ENCODE measurements at places on chromosomes 3 and 15.

- no peak for DNase-seq
Measured at GRCh38 chr3:38990621-38991020, 61.1 kb downstream of the SCN11A start.

- DNase-seq, result no peak
Measured at GRCh38 chr3:170980399-170980798, 46.1 kb downstream of the SLC2A2 start.

DNA sequence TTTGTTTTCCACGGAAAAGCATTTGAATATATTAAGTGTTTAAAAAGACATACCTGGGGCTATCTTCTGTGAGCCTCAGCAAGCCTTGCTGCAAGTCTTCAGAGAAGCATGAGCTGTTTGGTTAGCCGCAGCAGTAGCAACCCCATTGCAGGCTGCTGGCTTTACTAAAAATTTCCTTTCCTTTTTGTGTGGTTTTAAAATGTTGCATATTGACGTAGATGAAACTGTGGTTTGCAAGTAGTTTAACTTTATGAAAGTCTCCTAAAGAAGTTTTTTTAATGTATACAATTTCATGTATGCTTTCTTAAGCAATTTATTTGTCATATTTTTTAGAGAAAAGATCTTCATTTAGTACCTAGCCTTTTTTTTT, at the start of gene GPR171:
Gene GPR171 (minus strand): TSS at position 166 of the 370 bp plus-strand sequence. CDS start 3,830 bp downstream, outside the sequence.
- DNase-seq, result no peak

DNA sequence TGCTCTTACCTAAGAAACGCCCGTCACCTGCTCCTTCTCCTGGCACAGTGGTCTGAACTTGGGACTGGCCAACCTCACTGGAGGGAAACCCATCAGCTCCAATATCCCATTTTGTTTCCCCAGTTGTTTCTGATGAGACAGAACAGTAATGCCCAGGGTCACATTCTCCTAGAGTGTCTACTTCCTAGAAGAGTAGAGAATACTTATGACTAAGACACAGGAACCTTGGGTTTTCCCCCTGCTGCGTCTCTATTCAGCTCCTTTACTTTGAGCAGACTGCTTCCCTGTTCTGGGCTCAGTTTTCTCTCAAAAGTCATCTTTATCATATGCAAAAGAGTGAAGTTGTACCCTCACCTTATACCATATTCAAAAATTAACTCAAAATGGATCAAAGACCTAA, 79.4 kb downstream of the POLR2M start:
- DNase-seq, result no peak

DNA sequence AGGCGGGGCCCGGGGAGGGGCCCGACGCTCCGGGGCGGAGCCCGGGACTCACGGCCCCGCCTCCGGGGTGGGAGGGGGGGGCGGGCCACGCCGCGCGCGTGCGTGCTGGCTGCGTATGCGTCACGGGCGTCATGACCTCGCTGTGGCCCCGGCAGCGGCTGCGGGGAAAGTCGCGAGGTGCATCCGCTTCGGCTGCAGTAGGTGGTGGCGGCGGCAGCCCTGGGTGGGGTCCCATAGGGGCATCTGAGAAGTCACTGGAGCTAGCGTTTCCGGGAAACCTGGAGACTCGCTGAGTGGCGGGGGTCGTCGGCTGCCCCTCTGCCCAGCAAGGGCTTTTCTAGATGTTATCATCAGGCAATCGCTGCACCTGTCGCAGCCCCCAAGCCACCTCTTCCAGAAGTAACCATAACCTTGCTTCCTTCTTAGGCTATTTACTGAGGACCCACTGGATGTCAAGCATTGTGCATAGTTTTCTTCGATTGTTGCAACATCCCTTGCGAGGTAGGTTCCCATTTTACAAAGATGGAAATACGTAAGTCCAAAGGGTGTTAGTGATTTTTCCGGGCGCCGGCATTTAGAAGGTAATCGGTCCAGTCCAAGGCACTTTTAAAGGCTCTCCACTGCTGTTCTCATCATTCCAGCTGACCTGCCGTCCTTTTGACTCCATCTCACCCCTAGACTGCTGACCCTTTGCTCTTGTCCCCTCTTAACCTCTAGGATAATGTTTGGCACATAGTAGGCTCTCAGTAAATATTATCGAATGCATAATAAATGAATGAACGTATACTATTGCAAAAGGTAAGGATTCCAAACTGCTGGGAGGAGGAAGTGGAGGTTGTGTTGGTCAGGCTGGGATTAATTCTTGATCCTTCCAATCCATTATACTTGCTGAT, at the start of gene GDPGP1:
Gene GDPGP1 (plus strand): TSS at position 114 of the 893 bp plus-strand sequence. CDS start 6,700 bp downstream, outside the sequence.
- no peak for DNase-seq

DNA sequence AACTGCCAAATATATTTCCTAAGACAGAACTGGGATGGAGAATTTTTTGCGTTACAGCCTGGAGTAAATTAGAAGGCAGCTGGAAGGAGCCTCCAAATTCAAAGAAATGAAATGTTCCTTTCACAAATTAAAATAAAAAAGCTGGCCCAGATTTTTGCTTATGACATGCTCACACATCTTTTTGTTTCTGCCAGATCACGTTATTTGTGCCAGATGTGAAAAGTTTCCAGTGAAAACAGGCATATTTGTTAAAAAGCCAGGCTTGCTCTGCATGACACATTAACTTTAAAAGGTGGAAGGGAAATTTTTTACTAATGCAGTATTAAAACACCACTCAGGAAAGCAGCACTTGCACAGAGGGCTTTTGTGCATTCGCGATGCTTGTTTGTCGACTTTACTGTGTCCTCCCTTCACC, 23.3 kb upstream of the ACKR4 start:
- DNase-seq, result peak; percentile 75
